ENCODE measurements at places on chromosomes 2 and 18.

- DNase-seq, result no peak
Observed at GRCh38 chr18:36527740-36528455, 230.4 kb downstream of the FHOD3 start.

- no peak for DNase-seq
Observed at GRCh38 chr18:37527395-37527794, 38.2 kb downstream of the CELF4 start.

GRCh38 chr2:101768556-101769220 is 71.2 kb downstream of the MAP4K4 start:
- no peak for DNase-seq

GRCh38 chr2:103868396-103868795 is 985.5 kb upstream of the POU3F3 start:
- DNase-seq, result no peak

- DNase-seq, result no peak
Observed at GRCh38 chr2:8477552-8478470, 204.0 kb upstream of the ID2 start.

DNA sequence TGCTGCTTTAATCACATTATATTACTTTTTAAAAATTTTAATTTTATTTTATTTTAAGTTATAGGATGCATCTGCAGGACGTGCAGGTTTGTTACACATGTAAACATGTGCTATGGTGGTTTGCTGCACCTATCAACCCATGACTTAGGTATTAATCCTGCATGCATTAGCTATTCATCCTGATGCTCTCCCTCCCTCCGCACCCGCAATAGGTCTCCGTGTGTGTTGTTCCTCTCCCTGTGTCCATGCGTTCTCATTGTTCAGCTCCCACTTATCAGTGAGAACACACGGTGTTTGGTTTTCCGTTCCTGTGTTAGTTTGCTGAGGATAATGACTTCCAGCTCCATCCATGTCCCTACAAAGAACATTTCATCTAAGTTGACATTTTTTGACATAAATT is 283.2 kb downstream of the CYRIA start:
- DNase-seq, result no peak

- no peak for DNase-seq
Observed at GRCh38 chr2:71736091-71736861, 282.9 kb downstream of the DYSF start.

DNA sequence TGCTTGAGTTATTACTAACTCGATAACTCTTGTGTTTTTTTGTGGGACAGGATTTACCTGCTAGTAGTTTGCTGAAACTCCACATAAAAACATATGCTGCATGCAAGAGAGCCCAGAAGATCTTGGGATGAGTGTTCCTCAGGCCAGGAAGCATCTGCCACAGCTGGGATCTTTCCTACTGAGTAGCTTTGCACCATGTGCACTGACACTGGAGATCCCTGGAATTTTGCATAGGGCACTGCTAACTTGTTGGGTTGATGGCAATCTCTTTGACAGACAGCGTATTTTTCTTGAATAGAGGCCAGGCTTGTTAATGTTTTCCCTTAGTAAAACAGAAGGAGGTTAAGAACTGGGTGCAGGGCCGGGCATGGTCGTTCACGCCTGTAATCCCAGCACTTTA is 808 bp upstream of the SERPINB11 start:
- no peak for DNase-seq

GRCh38 chr18:42305869-42306593 is 351.0 kb downstream of the PIK3C3 start:
- no peak for DNase-seq

DNA sequence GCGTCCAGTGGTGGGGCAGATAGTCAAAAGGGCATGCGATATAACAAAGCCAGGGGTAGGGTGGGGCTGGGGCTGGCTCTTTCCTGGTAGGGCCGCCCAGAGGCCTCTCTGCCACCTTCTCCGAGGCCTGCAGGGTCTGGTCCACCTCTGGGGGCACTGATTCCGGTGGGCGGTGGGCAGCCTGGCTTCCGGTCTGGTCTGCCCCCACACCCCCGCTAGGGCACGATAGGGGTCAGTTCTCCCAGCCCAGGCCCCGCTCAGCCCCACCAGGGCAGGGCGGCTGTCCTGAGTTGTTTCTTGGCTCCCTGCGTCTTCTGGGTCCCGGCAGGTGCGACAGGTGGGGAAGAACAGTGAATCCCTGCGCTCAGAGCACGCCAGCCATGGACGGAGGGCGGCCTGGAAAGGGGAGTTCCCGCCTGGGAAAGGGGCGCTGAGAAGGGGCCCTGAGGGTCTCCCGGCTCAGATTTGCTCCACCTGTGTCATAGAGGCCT is 707 bp upstream of the ERFE start:
- no peak for DNase-seq

- DNase-seq, result no peak
Observed at GRCh38 chr18:31204166-31204565, 41.5 kb upstream of the DSC1 start.

DNA sequence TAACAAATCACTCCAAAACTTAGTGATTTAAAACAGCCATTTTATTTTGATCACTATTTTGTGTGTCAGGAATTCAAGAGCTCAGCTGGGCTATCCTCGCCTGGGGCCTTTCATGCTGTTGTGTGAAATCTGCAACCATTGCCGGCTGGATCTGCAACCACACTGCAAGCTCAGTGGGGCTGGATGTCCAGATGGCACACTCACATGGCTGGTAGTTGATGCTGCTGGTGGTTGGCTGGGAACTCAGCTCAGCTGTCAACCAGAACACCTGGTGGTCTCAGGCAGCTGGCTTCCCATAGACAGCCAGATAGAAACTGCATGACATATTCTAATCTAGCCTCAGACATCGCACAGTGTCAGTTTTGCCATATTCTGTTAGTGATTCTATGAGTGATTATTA is 30.6 kb upstream of the AP1S3 start:
- DNase-seq, result no peak

DNA sequence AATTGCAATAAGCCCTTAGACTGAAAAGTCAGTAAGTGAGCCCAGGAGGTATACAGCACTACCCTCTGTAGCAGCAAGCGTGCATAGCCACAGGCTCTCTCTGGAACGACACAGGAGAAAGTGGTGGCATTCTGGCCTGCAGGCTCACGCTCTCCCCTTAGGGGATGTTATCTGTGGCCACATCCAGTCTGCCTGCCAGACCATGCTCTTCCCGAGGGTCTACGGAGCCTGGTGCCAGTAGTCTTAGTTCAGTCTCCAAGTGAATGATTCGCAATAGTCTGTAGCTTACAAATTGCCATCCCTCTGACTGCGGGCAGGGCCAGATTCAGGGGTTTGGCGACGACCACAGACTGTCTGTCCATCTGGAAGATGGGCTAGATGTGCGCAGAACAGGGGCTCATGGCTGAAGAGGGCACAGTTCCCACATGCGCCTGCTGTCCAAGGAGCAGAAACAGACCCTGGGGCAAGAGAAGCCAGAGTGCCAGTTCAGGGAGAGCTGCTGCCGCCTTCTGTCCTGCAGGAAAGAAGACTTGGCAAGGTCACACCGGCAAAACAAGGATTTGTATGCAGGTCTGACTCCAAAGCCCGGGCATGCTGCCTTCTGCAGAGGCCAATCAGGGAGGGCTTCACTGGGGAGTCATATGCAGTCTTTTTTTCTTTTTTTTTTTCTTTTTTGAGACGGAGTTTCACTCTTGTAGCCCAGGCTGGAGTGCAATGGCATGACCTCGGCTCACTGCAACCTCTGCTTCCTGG is 3.5 kb upstream of the KLF11 start:
- DNase-seq, result no peak

GRCh38 chr2:28423856-28424605 is 31.4 kb downstream of the FOSL2 start:
- DNase-seq, result no peak

DNA sequence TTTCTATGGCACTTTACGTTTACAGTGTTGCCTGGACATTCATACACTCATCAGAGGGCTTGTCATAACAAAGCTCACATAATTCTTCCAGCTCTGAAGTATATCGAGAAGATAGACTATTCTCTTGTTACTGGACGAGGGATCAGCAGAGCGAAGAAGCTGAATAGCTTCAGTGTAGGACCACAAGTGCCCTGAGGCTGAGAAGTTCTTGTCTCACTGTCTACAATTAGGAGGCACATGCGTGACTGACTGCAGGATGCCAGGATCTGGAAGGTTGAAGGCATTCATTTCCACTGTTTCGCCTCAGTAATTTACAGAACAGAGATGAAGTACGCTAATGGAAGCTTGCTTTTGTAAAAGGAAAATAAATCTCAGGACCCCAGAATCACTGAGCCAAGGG is 9.6 kb downstream of the SH3YL1 start:
- DNase-seq, result no peak

DNA sequence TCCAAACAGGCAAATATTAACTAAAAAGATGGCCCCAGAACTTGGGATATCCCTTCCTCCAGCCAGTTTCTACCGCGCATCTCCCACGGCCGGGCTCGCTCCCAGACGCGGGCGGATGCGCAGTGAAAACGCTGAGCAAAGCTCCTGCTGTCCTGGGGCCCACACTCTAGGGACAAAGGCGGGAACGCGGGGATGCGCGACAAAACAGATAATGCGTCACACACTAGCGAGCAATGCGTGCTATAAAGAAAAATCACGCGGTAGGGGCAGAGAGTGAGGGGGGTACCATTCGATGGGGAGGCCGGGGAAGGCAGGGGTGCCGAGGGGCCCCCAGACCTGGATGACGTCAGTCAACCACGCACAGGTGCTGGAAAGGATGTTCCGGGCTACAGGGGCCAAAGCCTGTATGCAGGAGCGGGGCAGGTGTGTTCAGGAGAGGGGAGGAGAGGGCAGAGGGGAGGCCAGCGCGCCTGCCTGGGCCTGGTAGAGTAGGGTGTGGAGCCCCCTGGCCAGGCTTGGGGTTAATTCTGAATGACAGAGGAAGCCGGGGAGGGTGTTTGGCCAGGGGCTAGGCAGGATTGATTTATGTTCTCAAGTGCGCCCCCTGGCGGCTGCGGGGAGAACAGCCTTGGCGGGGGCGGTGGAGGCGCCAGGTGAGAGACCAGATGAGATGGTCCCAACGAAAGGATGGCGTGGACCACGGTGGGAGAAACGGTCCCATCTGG is 14.9 kb upstream of the ITM2C start:
- DNase-seq, result no peak

- no peak for DNase-seq
Observed at GRCh38 chr2:176891105-176891504, 321.5 kb upstream of the HNRNPA3 start.

DNA sequence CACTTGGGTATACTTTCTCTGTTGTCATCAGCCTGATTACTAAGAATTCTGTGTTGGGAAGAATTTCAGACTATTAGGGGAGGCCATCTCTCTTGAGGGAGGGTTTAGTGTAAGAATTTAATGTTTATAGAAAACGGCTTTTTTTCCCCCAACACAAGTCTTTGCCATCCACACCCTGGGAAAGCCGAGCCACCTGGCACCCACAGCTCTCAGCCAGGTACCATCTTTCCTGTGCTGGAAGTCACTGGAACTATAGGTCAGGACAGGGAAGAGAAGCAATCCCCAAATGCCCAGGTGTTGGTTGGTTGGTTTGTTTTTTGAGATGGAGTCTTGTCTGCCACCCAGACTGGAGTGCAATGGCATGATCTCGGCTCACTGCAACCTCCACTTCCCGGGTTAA is 155.1 kb downstream of the SMAD7 start:
- DNase-seq, result no peak

DNA sequence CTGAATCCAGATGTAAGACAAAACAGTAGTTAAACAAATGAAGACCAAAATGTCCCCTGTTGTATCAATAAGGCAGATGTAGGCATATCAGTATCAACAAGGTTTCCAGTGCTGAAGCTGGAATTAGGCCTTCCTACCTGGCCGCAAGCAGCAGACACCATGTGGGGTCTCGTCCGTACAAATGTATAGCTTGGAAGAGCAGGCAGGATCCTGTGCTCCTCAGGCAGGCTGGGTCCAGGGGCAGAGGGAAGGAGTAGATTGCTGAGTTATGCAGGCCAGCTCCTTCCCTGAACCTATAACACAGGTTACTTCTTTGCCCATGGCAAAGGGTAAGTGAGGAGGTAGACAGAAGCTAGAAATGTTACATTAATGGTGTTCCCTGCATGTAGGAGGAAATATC is 23.5 kb downstream of the NTSR2 start:
- DNase-seq, result no peak

GRCh38 chr2:26557244-26557925 is 79.5 kb upstream of the OTOF start:
- no peak for DNase-seq

DNA sequence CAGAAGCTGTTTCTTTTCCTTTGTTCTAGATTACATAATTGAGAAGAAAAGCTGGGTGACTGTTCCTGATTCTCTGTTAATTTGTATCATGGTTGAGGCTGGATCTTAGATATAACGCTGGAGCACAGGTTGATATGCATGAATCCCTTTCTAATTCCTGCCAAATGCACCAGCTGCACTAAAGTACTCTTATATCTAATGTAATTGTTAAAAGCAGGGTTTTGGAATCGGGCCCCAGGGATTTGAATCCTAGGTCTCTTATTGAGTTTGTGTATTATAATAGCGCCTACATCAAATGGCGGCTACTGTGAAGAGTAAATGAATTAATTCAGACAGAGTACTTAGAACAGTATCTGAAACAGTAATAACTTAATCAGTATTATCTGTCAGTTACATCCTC is 80.4 kb downstream of the MC4R start:
- DNase-seq, result peak; percentile 97

DNA sequence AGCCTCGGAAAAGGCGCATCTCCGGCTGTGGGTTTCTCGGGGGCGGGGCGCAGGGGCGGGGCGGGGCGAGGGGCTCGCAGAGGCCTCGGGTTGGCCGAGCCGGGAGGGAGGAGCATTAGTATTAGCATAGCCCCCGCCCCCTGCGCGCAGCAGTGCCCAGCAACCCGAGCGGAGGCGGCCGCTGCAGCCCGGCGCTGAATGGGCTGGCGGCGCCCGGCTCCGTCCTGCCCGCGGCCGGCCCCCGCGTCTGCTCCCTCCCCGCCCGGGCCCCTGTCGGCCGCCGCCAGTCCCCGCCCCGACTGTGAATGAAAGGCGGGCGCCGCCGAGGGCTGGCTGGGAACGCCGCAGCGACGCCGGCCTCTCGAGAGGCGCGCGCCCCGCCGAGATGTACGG is at the start of gene EFR3B:
TSS of gene EFR3B (plus strand) at position 149 of the 393 bp plus-strand sequence. CDS start at position 386, 237 bp downstream.
- DNase-seq, result peak; percentile 86

- DNase-seq, result no peak
Observed at GRCh38 chr18:56001576-56001975, 413.6 kb upstream of the TCF4 start.
